T-helper 2 cell (primary cell): ENCODE measurements at places on chromosomes 11 and 22.
A peak's percentile ranks its signal among the peaks of the same experiment; 100 is the strongest.

- DNase-seq: no peak
Measured at GRCh38 chr11:117535850-117536411, 208.3 kb downstream of the CEP164 start.

- peak; percentile 51 for DNase-seq
Measured at GRCh38 chr11:68003846-68004550, at the start of gene UNC93B1. TSS of gene UNC93B1 (minus strand) at chr11:68004097. CDS start at chr11:68004043, 54 bp downstream.

- DNase-seq: no peak
Measured at GRCh38 chr11:65611758-65612603, 2.0 kb downstream of the MAP3K11 start.

GRCh38 chr22:27111796-27112672 is 454.6 kb downstream of the MIAT start:
- DNase-seq: no peak

DNA sequence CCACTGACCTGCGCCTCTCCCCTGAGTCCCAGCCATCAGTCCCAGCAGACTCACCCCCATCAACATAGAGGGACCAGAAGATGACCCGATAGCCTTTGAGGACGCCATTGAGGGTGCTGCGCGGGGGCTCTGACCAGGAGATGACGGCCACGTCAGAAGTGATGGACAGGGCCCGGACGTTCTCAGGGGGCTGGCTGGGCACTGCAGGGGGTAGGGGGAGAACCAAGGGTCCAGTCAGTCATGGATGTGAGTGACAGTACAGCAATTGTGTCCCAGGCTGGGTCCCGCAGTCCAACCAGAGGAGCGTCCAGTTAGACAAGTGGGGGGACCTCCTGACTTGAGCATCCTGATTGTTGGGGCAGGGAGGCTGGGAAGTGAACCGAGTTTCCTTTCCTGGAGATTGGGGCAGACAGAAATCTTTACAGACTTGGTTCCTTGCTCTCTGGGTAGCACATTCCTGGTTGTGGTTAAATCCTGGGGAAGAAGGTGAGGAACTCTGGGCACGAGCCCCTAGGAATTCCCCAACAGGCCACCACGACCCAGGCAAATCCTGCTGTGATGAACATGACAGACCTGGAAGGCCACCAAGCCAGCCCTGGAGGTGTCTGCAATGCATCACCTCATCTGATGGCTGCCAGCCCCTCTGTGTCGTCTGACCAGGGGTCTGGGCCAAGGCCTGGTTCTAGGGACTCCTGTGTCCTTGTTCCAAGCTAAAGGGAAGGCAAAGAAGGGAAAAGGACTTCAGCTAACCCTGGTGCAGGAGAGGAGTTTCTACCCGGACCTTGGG is 133.9 kb downstream of the CEP164 start:
- DNase-seq: no peak

GRCh38 chr11:65558002-65558929 is at the start of gene LTBP3:
TSS of gene LTBP3 (minus strand) at chr11:65558359. CDS start at chr11:65557959, 400 bp downstream.
- DNase-seq: no peak

DNA sequence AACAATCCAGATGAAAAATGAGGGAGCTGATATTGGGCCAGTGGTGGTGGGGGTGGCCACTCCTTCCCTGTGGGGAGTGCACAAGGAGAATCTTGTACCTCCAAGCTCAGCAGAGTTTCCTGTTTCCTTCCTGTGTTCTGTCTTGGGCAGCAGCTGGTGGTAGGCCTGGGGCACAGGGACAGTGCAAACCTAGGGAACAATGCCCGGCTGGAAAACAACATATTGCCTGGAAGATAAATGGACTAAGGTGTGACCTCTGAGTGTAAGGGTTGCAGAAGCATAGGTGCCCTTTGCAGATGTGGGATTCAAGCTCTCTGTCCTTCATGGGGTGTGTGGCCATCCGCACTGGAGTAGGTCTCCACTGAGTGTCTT is 5.8 kb upstream of the JAM3 start:
- no peak for DNase-seq

DNA sequence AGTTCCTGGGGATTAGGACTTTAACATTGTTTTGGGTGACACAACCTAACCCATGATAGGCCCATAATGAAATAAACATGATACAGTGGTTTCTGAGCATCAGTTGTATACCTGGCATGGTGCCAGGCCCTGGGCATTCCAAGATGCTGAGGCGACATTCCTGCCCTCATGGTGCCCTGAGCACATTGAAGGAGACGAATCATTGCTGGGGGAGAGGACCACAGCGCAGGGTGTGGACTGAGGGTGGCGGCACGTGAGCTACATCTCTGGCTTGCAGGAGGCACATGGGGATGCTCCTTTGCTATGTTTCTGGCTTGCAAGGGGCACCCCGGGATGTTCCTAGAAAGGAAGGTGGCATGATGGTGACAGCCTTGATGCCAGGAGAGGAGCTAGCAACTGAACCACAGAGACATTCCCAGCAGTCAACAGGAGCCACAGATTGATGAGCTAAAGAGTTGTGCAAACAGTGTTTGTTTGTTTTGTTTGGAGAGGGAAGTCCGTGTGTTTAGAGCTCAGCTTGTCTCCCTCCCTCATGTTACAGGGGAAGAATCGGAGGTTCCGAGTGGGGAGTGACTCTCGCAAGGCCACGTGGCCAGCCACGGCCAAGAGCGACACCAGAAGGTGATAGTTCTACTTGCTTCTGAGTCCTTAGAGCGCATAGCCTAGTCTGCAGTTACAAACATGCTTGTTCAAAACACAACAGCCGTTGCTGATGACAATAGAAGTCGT is 106.4 kb downstream of the MIAT start:
- no peak for DNase-seq

GRCh38 chr22:47309476-47309875 is 547.0 kb downstream of the TBC1D22A start:
- DNase-seq: no peak

DNA sequence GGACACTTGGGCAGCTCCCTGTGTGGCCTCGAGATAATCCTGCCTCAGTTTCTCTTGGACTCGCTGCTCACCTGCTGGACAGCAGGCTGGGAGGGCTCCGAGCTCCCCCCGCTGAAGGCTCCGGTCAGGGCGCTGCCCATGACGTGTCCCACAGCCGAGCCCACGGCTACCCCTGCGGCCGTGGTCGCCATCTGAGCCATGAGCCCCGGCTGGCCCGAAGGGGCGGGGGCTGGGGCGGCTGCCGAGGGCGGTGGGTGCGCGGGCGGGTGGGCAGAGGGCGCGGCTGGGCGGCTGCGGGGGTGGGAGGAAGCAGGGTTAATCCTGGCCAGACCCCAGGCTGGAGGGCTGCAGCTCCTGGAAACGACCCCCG is 484 bp downstream of the CHCHD10 start:
- no peak for DNase-seq

- DNase-seq: peak; percentile 47
Measured at GRCh38 chr11:44911029-44911814, 39.5 kb downstream of the TP53I11 start.

DNA sequence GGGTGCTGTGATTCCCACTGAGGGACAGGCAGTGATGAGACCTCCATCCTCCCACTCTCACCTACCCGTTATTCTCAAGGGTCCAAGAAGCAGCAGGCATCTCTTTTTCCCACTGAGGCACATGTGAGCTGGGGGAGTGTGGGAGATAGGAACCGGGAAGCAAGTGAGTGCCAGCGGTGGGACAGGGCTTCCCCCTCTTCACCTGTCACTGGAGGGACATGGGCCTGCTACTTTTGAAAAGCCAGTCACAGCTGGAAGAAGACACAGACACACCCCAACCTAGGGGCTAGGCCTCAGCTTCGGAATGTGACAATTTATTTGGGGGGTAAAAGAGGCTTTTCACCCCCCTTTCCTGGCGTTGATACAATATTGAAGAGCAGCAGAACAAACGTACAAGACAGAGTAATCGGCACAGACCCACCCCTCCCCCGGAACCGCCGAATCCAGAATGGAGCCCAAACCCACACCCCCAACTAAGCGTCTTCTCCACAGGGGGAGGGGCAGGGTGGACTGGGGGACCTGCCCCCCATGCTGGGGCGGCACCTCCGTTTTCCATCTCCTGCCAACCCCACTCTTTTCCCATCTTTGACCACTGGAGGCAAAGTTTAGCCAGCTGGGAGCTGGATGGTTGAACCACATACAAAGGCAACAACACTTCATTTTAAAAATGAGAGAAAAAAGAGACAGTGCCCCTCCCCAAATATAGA is 10.7 kb downstream of the CBX6 start:
- DNase-seq: no peak

GRCh38 chr22:43796567-43796966 is 15.5 kb downstream of the EFCAB6 start:
- no peak for DNase-seq

DNA sequence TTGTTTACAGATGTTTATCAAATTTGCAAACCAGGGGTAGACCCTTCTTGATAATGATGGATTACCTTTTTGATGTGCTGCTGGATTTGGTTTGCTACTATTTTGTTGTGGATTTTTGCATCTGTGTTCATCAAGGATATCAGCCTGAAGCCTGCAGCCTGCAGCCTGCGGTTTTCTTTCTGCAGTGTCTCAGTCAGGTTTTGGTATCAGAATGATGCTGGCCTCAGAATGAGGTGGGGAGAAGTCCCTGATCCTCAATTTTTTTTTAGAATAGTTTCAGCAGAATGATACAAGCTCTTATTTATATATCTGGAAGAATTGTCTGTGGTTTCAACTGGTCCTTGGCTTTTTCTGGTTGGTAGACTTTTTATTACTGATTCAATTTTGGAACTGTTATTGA is 19.7 kb upstream of the RAB38 start:
- peak; percentile 34 for DNase-seq

- DNase-seq: no peak
Measured at GRCh38 chr11:120658071-120658423, 146.5 kb downstream of the GRIK4 start.

GRCh38 chr11:101470419-101470818 is 113.4 kb downstream of the TRPC6 start:
- DNase-seq: no peak

DNA sequence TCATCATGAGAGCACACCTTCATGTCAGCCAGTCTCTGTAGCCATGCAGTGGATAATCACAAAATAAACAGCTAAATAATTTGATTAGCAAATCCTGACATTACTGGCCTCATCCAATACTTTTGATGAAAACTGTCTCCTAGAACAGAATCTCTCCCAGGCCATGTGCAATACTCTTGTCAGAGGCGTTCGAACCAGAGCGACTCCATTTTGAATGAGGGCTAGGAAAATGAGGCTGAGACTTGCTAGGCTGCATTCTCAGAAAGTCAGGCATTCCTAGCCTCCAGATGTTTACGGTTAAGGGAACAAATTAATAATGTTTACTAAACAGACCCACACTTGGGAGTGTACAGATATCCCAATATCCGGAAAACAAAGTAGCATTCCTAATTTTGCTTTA is 69.9 kb downstream of the FAM168A start:
- no peak for DNase-seq

DNA sequence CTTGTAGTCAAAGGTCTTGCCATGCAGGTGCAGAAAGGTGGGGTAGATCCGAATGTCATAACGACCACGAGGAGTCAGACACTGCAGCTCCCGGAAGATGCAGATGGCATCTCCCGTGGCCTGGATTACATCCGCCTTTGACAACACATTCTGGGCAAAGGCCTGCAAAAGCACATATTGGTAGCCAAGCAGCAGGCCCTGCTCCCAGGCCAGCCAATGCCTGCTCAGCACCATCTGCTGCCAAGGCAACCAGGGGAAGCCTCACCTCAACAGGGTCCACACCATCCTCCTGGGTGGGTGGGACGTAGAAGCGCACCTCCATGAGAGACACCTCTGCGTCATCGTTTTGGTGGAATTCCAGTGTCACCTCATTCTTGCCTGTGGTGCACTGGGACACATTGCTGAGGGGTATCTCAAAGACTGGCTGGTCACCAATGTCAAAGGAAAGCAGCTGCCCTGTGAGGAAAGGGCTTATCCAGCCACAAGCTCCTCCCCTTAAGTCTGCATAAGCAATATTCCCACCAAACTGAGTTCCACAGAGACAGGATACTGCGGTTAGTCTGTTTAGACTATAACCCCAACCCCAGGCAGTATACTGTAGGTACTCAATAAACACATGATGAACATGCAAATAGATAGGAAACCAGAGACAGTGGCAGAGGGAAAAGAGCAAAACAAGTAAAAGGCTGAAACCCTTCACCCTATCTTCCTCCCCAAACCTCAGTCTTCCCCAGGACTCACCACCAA is 2.8 kb downstream of the SSRP1 start:
- DNase-seq: no peak

- no peak for DNase-seq
Measured at GRCh38 chr11:27934830-27935145, 173.2 kb downstream of the KIF18A start.

GRCh38 chr11:6708876-6709275 is 25.7 kb upstream of the MRPL17 start:
- no peak for DNase-seq

DNA sequence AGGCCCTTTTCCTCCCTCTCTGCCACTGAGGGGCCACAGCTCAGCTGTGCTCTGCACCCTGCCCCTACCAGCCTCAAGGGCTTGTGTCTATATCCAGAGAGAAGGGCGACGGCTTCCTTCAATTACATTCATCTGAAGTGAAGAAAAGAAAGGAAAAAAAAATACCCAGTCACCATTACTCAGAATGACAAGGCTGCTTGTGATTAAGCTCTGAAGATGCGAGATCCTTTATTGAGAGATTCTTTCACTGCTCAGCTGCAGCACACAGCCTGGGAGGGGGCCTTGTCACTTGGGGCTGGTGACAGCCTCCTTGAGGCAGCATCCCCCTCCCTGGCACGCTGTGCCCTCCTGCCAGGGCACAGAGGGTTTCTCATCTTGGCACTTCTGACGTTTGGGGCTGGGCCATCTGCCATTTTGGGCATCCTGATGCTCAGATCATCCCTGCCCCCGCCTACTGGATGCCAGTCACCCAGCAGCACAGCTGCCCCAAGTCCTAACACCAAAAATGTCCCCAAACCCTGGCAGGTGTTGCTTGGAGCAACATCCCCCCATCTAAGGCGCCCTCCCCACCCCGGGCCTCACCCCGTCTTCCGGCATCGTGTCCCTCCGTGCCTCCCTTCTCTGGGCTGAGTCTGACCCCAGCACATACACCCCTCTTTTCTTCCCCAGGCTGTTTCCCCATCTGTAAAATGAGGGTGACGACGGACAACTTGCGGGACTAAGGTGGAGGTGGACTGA is 1394.7 kb downstream of the BRD1 start:
- no peak for DNase-seq

- no peak for DNase-seq
Measured at GRCh38 chr11:33910296-33910957, 18.6 kb upstream of the LMO2 start.

- no peak for DNase-seq
Measured at GRCh38 chr11:68312780-68313573, 586 bp downstream of the LRP5 start.

GRCh38 chr11:86676533-86677154 is 4.2 kb upstream of the ME3 start:
- no peak for DNase-seq

GRCh38 chr11:34245041-34245440 is 112.8 kb downstream of the ABTB2 start:
- peak; percentile 32 for DNase-seq

- no peak for DNase-seq
Measured at GRCh38 chr11:132864811-132865576, 667.3 kb downstream of the OPCML start.

GRCh38 chr11:69018924-69019323 is 5.9 kb upstream of the MRGPRF start:
- no peak for DNase-seq
